ENCODE measurements at places on chromosomes 1 and 21. TPM values are rescaled to one million over a fixed set of nuclear protein-coding genes. Genes with fewer than 3 reads are reported as not detected.
A peak's percentile ranks its signal among the peaks of the same experiment; 100 is the strongest.

GRCh38 chr1:150507912-150508864 is at the start of gene ECM1:
TSS of gene ECM1 (plus strand) at chr1:150508109. CDS start at chr1:150508210, 101 bp downstream.
- DNase-seq = peak; percentile 87

- DNase-seq = peak; percentile 15
Observed at GRCh38 chr1:244862354-244862698, 2.0 kb downstream of the HNRNPU start.

The AKR7A3 gene
- total RNA-seq = 0.37 TPM

The C1orf116 gene
- total RNA-seq = not detected

GRCh38 chr1:6294890-6295556 is 34.1 kb upstream of the GPR153 start:
- DNase-seq = no peak
